ENCODE measurements at places on chromosomes 13 and 19. TPM values are rescaled to one million over a fixed set of nuclear protein-coding genes. Genes with fewer than 3 reads are reported as not detected.

The PRRG2 gene
- 0.83 TPM for total RNA-seq

The TUBA3C gene
- total RNA-seq = not detected

The FGF14 gene
- total RNA-seq = under 0.01 TPM

The GIPC3 gene
- total RNA-seq = 0.08 TPM

The ZNF177 gene
- total RNA-seq = 1.1 TPM

The DZIP1 gene
- 27.1 TPM for total RNA-seq

The KLK4 gene
- total RNA-seq = not detected

The KLK3 gene
- total RNA-seq = not detected

The PSG3 gene
- total RNA-seq = not detected

The ZNF681 gene
- total RNA-seq = 0.30 TPM

The MYO1F gene
- 0.23 TPM for total RNA-seq

The SAFB2 gene
- total RNA-seq = 24.9 TPM

The UPK1A gene
- total RNA-seq = 0.08 TPM

The ADAMTSL5 gene
- 1.3 TPM for total RNA-seq

The ZNF491 gene
- 2.8 TPM for total RNA-seq

The LRRC4B gene
- total RNA-seq = 0.30 TPM

The BRCA2 gene
- 1.1 TPM for total RNA-seq

The PTH2 gene
- not detected for total RNA-seq

The ELSPBP1 gene
- total RNA-seq = not detected

The PRKACA gene
- total RNA-seq = 56.8 TPM

The OR7C1 gene
- not detected for total RNA-seq

Measured in smooth muscle cell of the coronary artery (primary cell).